CD4-positive, CD25-positive, alpha-beta regulatory T cell (primary cell): ENCODE measurements at places on chromosomes 3 and 15. TPM values are rescaled to one million over a fixed set of nuclear protein-coding genes. Genes with fewer than 3 reads are reported as not detected.
A peak's percentile ranks its signal among the peaks of the same experiment; 100 is the strongest.

GRCh38 chr15:80835336-80835735 lies 56.2 kb downstream of the CEMIP start:
- DNase-seq = no peak
- H3K27ac ChIP-seq = no peak overlapping the region
- H3K27me3 ChIP-seq = no peaks in the 10 kb centered on the region

GRCh38 chr3:112931736-112932521 lies 43.0 kb downstream of the CD200R1 start:
- H3K36me3 ChIP-seq = no peaks in the 10 kb centered on the region
- H3K4me1 ChIP-seq = no peaks in the 10 kb centered on the region
- no peaks in the 10 kb centered on the region for H3K27me3 ChIP-seq
- DNase-seq = no peak

Gene ARL6
- total RNA-seq = 1.7 TPM

DNA sequence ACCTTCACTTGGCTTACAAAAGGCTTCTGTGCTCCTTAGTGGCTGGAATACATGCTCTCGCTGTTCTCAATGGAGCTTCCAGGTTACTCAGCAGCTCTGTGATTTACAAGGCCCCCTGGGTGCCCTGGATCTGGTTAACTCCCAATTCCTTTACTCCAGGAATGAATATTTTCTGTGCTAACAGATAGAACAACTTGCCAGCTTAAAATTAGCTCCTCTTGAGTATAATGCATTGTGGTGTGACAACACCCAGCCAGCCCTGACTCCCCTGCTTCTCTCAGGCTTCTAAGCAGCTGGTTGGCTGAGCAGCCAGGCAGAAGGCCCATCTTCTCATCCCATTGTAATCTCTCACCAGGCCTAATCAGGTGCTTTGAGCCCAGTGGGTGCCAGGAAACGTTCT lies 246.4 kb downstream of the ALCAM start:
- no peak overlapping the region for H3K27ac ChIP-seq
- no peak for DNase-seq

DNA sequence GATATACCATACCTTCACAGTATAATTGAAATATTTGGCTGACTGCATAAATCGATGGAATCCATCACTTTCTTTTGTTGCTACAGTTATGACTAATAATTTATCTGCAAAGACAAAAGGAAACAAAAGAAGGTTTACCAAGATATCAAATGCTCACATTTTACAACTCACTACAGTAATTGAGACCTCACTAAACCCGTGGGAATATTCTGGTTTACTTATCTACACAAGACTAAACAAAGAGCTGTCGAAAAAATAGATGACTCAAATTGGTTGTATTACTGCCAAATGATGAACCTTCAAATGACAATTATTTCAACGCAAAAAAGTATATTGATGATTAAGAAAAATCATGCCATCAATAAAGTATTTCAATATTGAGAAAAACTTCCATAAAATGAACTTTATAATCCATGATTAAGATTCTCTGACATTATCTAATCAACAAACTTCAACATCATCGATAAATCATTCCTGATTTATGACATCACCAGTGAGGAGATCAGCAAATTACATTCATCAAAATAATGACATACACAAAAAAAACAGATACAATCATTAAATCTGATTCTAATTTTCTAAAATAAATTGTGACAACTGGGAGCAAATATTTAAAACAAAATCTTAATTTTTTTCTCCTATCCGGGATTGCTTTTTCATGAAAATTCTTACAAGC lies 36.7 kb downstream of the PLOD2 start:
- no peak overlapping the region for H3K4me3 ChIP-seq
- H3K36me3 ChIP-seq = no peaks in the 10 kb centered on the region
- no peak for DNase-seq
- no peaks in the 10 kb centered on the region for H3K4me1 ChIP-seq
- H3K27ac ChIP-seq = no peak overlapping the region

DNA sequence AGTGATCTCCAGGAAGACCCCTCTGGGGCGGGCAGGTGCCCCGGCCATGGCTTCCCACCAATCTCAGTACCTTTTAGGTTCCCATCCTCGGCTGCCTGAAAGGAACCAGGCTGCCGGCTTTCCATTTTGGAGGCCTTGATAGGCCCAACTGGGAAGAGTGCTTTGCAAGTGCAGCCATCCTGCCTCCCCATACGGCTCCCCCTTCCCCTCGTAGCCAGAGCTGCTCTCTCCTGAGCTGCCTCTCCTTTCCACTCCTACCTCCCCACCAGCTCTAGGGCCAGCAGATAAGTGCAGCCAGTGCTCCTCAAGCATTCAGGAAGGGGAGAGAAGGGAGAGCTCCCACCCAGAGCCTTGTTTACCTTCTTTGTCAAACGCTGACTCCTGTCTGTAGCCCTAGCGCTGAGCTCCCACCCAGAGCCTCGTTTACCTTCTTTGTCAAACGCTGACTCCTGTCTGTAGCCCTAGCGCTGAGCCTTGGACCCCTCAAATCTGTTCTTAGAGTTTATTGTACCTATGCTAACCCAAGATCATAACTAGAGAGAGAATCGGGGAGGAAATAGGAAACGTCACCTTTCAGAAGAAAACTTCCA lies 133.0 kb downstream of the LRRK1 start:
- no peak overlapping the region for H3K27ac ChIP-seq
- no peaks in the 10 kb centered on the region for H3K4me1 ChIP-seq
- no peak for DNase-seq
- peaks cover 3% of the 10 kb centered on the region for H3K27me3 ChIP-seq

DNA sequence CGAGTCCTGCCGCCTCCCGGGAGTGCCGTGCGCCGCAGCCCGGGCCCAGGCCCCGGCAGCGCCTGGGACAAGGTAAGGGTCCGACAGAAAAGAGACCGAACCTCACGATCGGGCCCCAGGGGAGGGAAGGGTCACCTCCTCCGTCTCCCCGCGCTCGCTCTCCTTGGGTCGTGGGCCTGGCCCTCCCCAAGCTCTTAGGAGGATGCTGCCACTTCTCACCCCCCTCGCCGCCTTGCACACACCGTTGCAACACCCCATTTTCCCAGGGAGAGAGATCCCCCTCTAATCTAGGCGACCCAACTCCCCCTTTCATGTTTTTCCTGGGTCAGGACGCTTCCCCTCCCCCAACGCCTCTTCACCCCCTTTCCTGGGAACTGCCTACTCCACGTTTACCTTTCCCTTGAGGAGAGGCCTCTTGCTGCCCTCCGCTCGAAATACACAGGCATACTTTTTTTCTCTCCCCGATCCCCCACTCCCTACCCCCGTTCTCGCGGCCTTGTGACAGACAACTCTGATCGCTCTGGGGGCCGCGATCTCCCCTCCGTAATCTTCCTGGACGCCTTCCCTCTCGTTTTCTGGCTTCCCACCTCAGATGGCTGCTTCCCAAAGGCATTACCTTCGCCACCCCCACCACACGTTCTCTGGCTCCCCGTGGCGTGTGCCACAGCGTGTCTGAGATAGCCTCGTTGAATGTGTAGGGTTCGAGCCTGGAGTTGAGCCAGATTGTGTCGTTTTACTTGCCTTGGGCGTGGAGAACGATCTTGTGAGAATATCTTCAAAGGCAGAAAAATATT lies 688 bp downstream of the SETD5 start:
- H3K27ac ChIP-seq = peak overlapping the region; percentile 96
- peaks cover 81% of the 10 kb centered on the region for H3K4me1 ChIP-seq
- H3K36me3 ChIP-seq = peaks cover 19% of the 10 kb centered on the region

Gene SEMA6D
- total RNA-seq = not detected

DNA sequence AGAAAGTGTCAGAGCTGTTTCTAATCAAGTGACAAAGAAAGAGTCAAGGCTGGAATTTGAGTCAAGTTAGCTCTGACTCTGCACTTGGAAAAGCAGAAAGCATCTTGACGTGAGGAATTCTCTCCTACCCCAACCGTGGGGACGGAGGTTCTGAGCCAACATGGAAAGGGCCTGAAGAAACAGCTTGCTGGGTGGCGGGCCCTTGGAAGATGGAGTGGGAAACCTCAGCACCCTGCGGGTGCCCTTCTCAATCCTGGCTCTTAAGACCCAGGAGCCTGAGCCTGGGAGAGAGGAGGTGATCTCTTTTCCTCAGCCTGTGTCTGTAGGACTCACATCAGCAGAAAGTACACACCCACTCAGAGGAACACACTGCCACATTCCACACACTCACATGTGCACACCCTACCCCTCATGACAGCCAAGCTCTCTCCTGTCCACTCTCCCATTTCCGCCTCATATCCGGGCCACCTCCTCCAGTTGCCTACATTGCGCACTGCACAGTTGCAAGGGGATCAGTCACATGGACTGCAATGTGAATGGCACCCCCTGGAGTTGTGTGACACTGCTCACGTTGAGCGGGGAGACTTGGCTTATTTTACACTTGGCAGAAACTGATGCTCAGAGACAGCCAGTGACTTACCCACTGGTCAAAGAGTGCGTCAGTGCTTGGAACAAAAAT lies 101.5 kb upstream of the SLC6A6 start:
- H3K27ac ChIP-seq = no peak overlapping the region
- no peak for DNase-seq
- no peaks in the 10 kb centered on the region for H3K4me1 ChIP-seq

DNA sequence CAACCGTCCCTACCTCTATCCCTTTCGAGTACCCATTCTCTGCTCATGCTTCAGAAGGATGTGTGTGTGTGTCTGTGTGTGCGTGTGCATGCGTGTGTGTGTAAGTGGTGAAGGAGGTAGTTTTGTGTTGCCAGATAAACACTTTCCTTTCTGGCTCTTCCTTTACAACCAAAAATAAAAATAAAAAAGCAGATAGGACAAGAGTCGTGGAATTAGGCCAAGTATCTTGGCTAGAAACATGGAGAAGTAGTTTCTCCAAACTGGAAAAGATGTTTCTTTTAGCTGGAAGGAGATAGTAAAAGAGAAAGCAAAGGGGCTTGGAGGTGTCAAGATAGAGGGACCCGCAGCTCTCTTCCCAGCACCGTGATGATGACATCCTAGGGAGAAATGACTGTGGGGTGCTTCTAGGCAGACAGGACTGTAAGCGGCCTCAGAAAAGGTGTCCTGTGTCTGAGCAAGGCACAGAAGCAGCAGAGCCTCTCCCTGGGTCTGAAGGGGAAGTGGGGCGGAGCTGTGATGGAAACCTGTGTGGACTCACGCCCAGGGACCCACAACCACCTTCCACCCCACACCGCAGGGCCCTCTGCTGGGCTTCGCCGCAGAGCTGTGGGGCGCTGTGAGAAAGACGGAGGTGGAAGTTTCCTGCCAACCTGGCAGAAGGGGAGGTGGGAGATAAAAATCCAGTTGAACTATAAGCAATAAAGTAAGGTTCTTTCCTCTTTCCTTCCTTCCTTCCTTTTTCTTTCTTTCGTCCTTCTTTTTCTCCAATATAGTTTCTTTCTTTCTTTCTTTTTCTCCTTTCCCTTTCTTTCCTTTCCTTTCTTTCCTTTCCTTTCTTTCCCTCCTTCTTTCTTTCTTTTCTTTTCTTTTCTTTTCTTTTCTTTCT lies 35.3 kb downstream of the MUC20 start:
- H3K27ac ChIP-seq = no peak overlapping the region
- H3K4me3 ChIP-seq = no peak overlapping the region
- H3K27me3 ChIP-seq = peaks cover 6% of the 10 kb centered on the region
- no peaks in the 10 kb centered on the region for H3K36me3 ChIP-seq
- DNase-seq = no peak

DNA sequence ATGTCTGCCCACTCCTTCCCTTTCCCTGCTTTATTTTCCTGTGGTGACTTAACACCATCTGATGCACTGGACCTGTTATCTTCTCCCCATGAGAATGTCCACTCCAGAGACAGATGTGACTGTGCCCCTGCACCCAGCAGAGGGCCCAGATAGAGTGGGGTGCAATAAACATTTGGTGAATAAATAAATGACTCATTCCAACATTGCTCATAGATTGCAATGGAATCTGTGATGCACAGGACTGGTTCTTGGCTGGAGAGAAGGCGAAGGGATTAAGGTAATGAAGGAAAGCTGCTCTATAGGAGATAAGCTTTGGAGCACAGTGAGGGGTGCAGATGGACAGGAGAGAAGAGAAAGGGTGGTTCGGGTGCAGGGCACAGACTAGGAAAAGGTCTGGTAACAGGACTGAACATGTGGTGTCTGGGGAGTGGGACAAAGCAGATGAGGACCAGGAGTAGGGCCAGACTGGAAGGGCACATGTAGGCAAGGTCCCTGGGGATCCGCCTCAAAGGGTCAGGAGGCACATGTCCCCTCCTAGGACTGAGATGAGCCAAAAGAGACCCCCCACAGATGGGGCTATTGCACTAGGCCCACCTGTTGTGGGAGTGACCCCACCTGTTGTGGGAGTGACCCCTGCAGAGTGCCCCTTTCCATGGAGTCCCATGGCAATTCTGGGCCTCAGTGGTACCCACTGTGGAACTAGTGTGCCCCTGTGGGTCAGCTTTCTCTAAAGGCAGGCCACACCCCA lies 17.5 kb upstream of the POC1A start:
- no peak overlapping the region for H3K4me3 ChIP-seq
- no peaks in the 10 kb centered on the region for H3K27me3 ChIP-seq
- no peak overlapping the region for H3K27ac ChIP-seq
- no peaks in the 10 kb centered on the region for H3K36me3 ChIP-seq
- no peaks in the 10 kb centered on the region for H3K4me1 ChIP-seq
- DNase-seq = no peak

Gene KNG1
- total RNA-seq = not detected

- no peak for DNase-seq
- H3K36me3 ChIP-seq = no peaks in the 10 kb centered on the region
- no peak overlapping the region for H3K27ac ChIP-seq
- H3K27me3 ChIP-seq = no peaks in the 10 kb centered on the region
- H3K4me1 ChIP-seq = no peaks in the 10 kb centered on the region
- no peak overlapping the region for H3K4me3 ChIP-seq
These were observed 37.2 kb upstream of the BDH1 start for GRCh38 chr3:197593046-197593380.

Gene LRTM1
- total RNA-seq = not detected

Gene BNC1
- not detected for total RNA-seq

DNA sequence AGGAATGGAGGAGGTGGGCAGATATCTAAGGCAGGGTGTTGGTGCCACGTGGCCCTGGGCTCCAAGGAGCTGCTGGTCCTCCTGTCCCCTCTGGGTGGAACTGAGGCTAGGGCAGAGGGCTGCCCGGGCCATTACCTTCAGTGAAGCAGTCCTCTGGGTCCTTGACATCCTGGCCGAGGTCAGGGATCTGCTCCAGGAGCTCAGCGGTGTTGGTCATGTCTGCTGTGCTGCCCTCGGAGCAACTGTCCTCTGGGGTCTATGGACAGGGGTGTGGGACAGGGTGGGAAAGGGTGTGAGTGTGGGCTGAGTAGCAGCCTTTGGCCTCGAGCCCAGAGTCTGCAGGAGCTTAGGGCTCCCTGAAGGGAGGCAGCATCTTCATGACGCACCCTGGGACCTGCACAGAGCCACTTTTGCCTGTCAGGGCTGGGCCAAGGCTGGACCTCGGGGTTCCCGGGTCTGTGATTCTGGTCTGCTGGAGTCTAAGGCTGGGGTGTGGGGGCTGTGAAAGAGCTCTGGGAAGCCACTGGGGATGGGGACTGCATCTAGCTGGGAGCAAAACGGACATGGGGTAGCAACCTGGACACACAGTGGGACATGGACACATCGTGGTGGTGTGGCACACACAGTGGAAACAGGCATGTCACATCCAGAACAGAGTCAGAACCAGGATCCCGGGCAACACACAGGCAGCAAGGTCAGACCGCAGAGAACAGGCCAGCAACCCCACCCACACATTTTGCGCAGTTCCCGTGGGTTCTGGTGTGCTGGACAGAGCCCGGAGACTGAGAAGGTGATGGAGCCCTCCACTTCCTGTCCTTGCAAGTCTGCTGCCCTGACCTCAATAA lies 72.7 kb downstream of the SCN5A start:
- DNase-seq = no peak
- H3K27ac ChIP-seq = no peak overlapping the region
- H3K4me3 ChIP-seq = no peak overlapping the region
